ENCODE measurements at places on chromosomes 16 and 17.

DNA sequence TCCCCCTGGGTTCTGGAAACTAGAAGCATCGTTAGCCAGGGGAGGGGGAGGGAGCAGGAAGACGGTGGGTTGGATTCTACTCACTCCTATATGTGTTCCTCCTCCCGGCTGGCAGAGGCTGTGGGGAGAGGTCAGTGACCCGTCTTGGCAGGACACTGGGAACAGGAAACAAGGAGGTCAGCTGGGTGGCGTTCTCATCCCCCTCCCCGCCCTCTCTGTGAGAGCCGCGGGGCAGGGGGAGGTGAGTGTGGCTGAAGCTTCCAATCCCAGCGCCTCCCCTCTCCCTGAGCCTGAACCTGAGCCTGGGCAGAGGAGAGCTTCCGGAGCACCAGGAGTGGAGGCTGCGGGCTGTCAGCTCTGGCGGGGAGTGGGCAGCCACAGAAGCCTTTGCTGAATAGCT, 12.5 kb downstream of the GPRC5C start:
- no peak for DNase-seq

- DNase-seq, result peak; percentile 81
Measured at GRCh38 chr16:50683689-50684374, 2.7 kb upstream of the SNX20 start.

- DNase-seq, result no peak
Measured at GRCh38 chr17:45361976-45362375, 45.2 kb upstream of the MAP3K14 start.

DNA sequence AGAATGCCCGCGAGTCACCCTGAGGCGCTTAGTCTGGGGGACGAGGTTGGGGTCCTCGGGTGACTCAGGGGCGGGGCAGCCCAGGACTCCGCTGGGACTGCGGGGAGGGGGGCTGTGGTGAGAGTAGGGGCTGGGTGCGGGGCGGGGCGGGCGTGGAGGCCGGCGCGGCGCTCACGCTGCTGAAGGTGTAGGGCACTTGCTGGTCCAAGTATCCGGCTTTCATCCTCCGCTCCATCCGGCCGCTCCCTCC, 832 bp downstream of the ETV4 start:
- DNase-seq, result no peak

DNA sequence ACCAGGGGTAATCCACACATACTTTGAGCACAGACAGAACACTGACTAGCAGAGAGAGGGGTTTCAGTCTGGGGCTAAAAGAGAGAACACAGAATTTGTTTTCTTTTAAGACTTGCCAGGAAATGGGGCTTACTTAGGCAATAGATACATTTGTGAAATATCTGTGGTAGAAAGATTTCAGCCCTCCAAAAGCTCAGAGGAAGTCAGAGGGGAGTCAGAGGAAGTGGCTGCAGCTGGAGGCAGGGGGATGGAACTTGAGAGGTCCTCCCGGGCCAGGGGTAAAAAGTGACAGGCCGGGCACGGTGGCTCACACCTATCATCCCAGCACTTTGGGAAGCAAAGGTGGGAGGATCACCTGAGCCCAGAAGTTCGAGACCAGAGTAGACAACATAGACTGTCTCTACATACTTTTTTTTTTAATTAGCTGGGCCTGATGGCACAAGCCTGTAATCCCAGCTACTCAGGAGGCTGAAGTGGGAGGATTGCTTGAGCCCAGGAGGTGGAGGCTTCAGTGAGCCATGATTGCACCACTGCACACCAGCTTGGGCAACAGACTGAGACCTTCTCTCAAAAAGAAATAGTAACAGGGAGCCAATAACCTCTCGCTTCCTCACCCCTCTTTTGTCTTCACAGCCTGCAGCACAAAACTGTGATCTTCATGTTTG, 49.9 kb downstream of the NLRC5 start:
- no peak for DNase-seq

- DNase-seq, result no peak
Measured at GRCh38 chr17:44266402-44267164, 1.4 kb downstream of the SLC4A1 start.

GRCh38 chr16:51710905-51711563, 560.0 kb upstream of the SALL1 start:
- no peak for DNase-seq

DNA sequence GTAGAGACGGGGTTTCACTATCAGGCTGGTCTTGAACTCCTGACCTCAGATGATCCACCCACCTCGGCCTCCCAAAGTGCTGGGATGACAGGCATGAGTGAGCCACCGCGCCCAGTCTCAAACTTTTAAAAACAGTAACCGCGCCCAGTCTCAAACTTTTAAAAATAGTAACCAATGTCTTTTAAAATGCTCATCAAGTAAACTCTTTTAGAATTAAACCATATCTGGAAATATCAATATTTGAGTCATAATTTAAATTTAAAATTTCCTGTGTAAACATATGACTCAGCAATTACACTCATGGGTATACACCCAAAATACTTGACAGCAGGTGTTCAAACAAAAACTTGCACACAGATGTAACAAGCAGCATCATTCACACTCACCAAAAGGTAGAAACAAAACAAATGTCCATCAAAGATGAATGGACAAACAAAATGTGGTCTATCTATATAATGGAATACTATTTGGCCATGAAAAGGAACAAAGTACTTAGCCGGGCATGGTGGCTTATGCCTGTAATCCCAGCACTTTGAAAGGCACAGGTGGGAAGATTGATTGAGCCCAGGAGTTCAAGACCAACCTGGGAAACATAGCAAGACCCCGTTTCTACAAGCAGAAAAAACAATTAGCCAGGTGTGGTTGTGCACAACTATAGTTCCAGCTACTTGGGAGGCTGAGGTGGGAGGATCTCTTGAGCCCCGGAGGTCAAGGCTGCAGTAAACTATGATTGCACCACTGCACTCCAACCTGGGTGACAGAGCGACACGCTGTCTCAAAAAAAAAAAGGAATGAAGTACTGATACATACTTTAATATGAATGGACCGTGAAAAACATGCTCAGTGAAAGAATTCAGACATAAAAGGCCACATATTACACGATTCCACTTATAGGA, 20.2 kb downstream of the ENPP7 start:
- DNase-seq, result no peak

- DNase-seq, result no peak
Measured at GRCh38 chr17:50437409-50437808, 11.4 kb downstream of the ACSF2 start.

GRCh38 chr17:1398028-1398427, 2.0 kb downstream of the YWHAE start:
- no peak for DNase-seq
